ENCODE measurements at places on chromosomes 7 and 10.

GRCh38 chr10:104232613-104233102 lies 494 bp upstream of the CFAP43 start:
- DNase-seq: no peak

- DNase-seq: no peak
Observed at GRCh38 chr7:83478616-83479015, 170.3 kb downstream of the SEMA3E start.

GRCh38 chr10:129690248-129691070 lies 223.4 kb downstream of the MGMT start:
- no peak for DNase-seq

DNA sequence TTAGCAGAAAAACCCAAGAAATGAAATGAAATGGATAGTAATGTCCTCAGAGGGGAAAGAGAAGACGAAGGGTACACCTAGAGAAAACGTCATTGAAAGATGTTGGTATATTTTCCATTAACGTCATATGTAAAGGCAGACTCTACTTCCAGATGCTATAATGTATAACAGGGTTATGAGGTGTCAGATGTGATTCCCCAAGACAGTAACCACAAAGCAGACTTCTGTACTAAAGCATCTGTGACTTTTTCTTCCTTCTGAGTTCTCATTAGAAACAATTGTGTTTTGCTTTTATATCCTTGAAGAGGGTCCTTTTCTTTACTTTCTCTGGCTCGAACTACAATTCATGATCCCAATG lies 37.4 kb downstream of the LRRC72 start:
- no peak for DNase-seq

DNA sequence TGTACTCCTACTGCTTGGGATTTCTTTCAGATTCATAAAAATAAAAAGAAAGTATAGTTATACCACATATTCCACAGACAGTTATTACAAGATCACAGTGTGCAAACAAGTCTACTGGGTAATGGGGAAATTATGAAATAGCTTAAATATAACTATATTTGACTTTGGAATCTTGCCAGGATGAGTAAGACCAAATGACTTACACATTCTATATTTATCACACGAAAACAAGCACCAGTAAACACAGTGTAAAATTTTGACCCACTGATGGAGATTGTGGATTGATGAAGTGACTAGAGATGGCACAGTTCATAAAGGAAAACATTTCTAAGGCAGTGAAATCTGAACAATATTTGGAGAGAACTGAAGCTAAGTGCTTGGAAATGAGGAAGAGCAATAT lies 339.7 kb downstream of the THSD7A start:
- DNase-seq: no peak

- DNase-seq: no peak
Observed at GRCh38 chr10:110446954-110447608, 50.6 kb upstream of the DUSP5 start.

DNA sequence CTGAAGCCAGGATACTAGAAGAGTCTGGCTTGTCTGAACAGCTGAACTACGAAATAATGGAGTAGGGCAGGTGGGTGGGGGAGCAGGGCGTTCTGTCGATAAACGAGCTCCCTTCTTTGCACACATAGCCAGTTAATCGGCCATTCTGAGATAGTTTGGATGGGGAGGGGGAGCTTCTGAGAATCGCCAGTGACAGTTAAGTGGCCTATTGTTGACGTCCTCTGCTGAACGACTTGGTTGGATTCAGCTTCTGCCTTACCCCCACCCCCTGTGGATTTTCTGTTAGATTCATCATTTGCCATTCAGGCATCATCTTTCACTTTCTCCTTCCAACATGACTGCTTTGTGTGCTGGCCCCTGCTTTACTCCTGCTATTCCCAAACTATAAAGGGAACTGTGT lies 520 bp downstream of the CPA5 start:
- no peak for DNase-seq

DNA sequence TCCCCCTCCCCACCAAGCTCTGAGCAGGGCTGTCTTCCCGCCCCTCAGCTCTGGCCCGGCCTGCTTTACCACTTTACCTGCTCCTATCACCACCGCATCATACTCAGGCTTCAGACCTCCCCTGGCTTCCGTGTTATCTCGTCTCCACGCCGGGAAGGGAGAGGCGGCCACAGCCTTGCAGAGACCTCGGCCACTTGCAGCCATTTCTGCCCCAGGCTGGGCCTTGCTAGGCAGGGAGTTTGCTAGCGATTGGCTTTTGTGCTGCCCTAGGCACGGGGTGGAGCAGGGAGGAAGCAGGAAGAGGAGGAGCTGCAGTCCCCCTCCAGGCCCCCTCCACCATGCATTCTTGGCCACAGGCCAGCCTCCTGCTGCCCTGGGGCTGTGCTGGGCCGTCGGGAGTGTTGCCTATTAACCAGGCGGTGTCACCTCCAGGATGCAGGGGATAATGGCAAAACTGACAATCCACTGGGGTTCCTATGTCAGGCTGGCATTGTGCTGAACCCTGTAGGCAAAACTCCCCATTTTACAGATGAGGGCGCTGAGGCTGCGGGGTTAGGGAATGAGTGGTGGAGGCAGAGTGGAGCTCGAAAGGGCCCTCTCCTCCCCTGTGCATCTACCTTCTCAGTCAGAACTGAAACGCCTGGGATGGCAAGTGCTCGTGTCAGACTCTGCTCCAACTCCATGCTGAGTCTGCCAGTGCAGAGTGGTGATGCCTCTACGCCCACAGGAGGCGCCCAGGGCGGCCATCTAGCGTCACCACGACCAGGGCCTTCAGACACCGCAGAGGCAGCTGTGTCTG lies at the start of gene PYROXD2:
Gene PYROXD2, minus strand, starts transcription at position 251 of the 799 bp plus-strand sequence. Its CDS starts 47 bp downstream, at position 204.
- DNase-seq: peak; percentile 29

DNA sequence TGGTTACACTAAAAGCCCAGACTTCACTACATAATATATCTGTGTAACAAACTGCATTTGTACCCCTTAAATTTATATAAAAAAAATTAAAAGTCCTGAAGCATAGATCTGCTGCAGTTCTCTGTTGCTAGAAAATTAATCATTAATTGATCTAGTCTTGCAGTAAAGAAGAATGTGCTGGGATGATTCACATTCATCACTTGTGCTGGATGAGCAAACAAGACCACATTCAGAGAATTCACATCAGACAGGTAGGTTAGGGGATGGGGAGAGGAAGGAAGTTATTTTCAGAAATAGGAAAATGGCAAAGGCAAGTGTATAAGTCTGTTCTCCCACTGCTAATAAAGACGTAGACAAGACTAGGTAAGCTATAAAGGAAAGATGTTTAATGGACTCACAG lies 1019.0 kb downstream of the KCNMA1 start:
- DNase-seq: no peak

DNA sequence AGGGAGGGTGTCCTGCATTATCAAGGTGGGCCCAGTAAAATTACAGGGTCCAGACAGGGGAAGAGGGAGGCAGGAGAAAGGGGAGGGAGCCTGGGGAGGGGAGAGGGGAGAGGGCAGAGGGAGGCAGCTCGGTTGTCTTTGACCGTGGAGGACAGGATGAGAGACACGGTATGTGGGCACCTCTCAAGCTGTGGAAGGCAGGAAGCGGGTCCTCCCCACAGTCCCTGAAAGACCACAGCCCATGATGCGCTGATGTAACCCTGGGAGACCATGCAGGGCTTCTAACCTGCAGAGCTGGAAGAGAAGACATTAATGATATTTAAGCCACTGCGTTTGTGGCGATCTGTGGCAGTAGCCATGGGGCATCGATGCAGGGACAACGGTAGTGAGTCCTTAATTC lies 27.2 kb upstream of the MNX1 start:
- DNase-seq: no peak

- DNase-seq: no peak
Observed at GRCh38 chr10:132453470-132453861, 56.5 kb downstream of the PWWP2B start.

- no peak for DNase-seq
Observed at GRCh38 chr10:21289961-21290360, 235.5 kb downstream of the SKIDA1 start.

DNA sequence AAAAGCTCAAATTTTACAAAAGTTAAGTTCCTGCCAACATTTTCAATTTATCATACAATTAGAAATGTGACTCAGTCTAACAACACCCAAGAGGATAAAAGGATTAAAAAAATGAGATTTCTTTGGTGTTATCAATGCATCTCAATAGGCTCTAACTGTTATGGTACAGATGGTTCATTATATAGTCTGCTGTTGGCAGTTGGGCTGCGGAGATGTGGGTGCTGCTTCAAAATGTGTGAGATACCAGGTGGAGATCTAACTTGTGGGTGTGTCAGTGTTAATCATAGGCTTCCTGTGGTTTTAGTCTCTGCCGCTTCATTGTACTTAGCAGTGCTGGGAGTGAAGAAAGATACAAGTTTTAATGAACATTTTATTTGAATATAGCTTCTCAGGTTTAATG lies 231.2 kb downstream of the EXOC4 start:
- DNase-seq: no peak

- no peak for DNase-seq
Observed at GRCh38 chr10:31578181-31578852, 259.3 kb downstream of the ZEB1 start.

- DNase-seq: no peak
Observed at GRCh38 chr10:60989400-60989876, 45.5 kb upstream of the RHOBTB1 start.

- no peak for DNase-seq
Observed at GRCh38 chr10:114163062-114163461, 10.9 kb downstream of the CCDC186 start.

DNA sequence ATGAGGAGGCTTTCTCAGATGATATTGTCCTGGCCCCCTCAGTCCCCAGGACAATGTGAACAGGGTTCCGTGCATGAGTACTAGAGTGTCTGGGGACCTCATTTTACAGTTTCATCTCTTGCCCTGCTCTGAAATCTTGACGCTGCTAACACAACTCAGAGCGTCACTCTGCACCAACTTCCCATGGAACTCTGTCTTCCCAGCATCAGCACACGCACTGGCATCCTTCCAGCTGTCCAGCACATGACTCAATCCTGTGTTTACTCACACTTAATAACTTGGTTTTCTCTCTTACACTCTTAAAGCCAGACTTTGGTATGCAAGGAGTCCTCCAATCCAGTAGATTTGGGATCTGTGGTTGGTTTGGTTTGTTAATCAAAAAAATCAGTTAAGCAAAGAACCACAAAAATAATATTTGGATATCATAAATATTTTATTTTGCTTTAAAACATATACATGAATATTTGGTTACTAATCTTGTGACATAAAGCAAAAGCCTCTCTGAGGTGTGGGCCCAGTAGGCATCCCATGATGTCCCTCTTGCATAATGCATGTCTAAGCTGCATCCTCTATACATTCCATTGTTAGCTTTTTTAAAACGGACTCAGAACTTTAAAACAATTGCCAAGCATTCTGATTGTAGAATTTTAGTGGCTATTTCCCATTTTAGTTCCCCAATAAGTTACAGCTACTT lies 131.0 kb downstream of the CXCL12 start:
- DNase-seq: no peak

DNA sequence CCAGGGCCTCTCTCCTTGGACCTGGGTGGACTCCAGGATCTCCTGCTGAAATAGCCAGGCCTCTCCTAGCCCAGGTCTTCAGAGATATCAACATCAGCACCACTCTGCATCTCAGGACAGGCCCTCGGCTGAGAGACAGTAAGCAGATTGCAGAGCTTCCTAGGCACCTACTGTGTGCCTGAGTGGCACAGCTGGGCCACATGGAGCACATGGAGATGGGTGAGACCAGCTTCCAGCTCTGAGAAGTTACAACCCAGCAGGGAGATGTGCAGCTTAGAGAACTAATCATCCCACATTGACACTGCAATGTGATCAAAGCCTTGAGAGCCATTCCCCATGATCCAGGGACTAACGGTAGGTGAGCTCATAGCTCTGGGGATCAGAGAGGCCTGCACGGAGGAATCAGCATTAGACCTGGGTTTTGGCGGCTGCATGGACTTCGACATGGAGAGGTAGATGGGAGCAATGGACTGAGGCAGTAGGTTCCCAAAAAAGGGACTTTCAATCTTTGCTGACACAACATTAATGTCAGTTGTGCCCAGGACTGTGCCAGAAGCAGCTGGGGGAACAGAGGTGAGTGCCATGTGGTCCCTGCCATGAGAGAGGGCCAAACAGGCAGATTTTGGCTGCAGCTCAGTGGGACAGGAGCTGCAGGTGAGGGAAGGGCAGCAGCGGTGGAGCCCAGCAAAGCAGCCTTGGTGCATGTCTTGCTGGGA lies 76.0 kb upstream of the LEP start:
- DNase-seq: no peak

DNA sequence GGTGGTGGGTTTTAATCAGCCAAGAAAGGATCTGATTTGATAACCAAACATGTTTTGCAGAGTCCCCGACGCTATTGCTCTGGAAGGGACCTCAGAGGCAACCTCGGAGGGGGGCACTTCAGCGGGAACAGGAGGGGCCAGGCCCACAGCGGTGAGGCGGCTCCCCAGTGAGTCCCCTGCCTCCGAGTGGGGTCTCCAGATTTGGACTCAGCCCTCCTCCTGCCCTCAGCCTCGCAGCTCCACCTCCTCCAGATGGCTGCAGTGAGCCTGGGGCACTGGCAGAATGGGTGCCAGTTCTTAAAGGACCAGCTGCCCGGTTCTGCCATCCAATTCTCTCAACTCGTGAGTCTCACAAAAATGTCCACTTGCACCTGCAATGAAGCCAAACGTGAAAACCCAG lies 61.0 kb upstream of the NANOS1 start:
- no peak for DNase-seq

DNA sequence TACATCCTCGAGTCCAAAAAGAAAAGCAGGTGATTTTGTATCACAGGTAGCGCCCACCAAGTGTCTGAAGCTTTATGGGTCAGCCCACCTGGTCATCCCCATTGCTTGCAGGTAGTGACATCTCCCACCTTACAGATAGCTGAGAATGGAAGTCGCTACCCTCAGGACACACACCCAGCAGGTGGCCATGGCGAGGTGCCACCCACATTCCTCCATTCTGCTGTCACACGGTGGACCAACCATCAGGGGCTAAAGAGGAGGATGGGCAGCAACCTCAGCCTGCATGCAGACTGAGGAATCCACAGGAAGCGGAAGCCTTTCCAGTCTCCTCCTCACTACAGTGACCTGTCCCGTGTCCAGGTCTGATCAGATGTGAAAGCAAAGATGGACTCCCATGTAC lies 162.8 kb downstream of the PAXIP1 start:
- no peak for DNase-seq

DNA sequence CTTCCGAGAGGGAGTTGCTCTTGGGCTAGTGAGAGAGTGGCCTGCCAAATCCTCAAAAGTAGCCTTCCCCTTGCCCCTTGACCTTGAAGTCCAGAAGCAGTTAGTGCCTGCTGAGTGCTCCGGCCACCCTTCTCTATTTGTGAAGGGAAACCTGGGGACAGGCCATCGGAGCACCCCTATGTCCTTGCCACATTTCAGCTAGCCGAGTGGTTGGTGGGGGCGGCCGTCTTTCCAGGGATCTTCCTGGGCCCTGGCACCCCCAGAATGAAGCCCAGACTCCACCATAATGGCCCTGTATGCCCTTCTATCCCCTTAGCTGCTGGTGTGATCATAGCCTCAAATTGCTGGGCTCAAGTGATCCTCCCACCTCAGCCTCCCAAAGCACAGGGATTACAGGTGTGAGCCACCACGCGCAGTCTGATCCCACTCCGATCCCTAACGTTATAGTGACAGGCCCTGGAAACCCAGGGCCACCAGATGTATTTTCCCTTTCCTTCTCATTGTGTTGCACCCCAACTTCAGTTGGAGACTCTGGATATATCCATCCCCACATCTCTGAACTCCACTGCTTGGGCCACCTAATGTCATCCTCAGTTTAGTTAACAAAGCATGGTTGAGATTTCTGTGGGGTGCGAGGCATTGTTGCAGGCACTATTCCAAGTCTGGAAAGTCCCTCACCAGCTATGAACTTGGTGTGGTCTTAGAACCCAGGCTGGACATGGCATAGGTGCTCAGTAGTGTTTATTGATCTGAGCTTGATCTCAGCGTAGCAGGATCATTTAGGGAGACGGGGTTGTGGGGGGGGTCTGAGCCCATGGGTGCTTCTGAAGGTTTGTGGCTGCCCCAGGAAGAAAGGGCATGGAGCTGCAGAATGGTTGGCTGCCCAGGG lies 1.6 kb downstream of the TSPAN14 start:
- no peak for DNase-seq
